ENCODE measurements at places on chromosomes 2 and 18.

- DNase-seq: no peak
Observed at GRCh38 chr2:148048475-148049221, 27.8 kb downstream of the MBD5 start.

- no peak for DNase-seq
Observed at GRCh38 chr2:105990624-105991023, 203.5 kb downstream of the UXS1 start.

- DNase-seq: no peak
Observed at GRCh38 chr2:120846406-120847095, 110.9 kb downstream of the GLI2 start.

- DNase-seq: no peak
Observed at GRCh38 chr2:15284614-15285013, 276.5 kb downstream of the NBAS start.

GRCh38 chr2:194867328-194867727, 789.7 kb upstream of the SLC39A10 start:
- DNase-seq: no peak

DNA sequence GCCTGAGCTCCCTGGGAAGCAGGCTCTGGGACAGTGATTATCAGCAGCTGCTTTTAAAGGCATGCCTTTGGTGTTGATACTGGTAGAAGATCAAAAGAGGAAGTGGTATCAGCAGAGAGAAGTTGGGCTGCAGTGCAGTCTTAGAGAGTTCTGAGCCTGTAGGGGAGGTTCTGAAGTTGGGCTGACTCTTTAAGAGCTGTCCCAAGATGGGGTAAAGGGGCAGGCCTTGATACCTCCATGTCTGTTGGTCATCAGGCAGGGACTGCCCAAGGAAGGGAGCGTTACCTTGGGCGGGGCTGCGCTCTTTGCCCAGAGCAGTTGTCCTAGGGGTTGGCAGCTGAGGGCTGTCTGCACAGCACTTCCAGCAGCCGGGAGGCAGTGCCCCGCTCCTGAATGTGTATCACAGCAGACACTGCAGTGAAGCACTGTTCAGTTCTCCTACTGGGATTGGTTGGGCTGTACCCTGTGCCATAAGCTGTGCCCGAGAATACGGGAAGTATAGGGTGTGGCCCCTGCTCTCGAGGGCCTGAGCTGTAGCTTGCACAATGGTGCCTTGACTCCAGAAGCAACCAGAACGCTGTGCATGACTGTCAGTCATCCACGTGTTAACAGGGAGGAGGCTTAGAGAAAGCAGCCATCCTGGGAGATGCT, 177.0 kb downstream of the CTIF start:
- DNase-seq: no peak

DNA sequence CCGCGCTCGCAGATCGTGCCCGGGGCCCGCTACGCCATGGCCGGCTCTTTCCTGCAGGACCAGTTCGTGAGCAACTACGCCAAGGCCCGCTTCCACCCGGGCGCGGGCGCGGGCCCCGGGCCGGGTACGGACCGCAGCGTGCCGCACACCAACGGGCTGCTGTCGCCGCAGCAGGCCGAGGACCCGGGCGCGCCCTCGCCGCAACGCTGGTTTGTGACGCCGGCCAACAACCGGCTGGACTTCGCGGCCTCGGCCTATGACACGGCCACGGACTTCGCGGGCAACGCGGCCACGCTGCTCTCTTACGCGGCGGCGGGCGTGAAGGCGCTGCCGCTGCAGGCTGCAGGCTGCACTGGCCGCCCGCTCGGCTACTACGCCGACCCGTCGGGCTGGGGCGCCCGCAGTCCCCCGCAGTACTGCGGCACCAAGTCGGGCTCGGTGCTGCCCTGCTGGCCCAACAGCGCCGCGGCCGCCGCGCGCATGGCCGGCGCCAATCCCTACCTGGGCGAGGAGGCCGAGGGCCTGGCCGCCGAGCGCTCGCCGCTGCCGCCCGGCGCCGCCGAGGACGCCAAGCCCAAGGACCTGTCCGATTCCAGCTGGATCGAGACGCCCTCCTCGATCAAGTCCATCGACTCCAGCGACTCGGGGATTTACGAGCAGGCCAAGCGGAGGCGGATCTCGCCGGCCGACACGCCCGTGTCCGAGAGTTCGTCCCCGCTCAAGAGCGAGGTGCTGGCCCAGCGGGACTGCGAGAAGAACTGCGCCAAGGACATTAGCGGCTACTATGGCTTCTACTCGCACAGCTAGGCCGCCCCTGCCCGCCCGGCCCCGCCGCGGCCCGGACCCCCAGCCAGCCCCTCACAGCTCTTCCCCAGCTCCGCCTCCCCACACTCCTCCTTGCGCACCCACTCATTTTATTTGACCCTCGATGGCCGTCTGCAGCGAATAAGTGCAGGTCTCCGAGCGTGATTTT, 7.6 kb downstream of the TBR1 start:
- DNase-seq: no peak

DNA sequence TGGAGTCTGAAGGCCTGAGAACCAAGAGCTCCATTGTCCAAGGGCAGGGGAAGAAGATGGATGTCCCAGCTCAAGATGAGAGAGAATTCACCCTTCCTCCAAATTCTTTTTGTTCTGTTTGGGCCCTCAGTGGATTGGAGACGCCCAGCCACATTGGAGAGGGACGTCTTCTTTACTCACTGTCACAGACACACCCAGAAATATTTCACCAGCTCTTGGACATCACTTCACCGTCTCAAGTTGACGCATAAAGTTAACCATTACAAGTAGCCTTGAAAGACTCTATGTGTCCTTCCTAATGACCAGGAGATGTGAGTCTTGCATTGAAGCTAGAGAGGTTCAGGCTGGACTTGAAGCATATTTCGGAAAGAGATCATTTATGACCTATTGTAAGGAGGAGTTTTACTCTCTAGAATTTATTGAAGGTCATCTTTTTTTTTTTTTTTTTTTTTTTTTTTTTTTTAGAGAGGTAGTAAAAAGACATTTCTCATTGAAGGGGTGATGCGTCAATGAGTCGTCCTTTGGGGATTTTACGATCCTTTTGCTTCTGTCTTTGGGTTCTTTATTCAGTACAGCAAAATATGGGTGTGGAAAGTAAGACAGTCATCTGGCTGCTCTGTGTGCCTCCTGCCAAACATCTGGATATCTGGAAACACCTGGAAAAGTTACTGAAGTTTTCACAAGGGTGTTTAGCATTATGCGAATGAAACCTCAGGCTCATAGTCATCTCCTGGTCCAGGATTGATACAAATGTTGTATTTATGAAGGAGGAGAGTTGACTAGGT, 118.1 kb downstream of the PRPF40A start:
- no peak for DNase-seq

DNA sequence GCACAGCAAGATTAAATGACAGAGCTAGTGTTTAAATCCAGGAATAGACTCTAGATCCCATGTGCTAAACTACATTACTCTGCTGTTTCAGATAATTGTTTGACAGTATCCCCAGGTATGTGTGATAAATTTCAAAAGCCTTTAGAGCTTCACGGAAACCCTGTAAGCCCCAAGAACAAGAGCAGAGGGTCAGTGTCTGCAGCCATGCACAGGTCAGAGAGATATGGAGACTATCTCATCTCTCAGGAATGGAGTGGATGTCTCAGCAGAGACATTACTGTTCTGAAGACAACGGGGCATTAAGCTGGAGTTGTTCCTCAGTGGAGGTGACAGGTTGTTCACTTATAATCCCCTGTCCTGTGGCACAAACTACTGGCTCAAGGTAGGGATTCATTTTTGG, 139.1 kb upstream of the FOSL2 start:
- DNase-seq: no peak

GRCh38 chr2:229779650-229780049, 65.3 kb upstream of the DNER start:
- no peak for DNase-seq

DNA sequence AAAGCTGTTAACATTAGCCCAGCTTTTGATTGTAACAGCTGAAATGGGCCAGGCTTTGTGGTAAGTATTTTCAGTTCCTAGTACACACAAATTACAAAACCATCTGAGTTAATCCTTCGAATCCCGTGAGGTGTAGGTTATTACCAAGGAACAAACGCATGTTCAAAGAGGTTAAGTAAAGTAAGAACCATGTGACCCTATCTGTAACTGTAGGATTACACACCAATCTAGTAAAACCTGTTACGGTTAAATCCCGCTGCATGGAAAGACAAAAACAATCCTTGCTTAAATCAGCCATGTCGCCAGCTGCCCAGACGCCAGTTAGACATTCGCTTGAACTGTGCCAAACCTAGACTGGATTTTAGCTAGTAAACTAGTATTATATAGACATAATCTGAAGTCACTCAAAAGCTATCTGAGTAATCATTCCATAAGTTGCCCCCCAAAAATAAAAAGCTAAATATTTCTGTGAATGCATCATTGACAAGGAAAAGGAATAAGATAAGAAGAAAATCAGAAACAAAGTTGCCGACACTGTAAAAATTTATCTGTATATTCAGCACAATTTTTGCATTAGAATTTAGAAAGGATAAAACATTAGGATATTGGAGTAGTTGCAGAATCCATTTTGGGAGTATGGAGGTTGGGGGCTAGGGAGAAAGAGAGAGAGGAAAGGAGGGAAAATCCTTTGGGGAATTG, 638.0 kb downstream of the CNTNAP5 start:
- no peak for DNase-seq

DNA sequence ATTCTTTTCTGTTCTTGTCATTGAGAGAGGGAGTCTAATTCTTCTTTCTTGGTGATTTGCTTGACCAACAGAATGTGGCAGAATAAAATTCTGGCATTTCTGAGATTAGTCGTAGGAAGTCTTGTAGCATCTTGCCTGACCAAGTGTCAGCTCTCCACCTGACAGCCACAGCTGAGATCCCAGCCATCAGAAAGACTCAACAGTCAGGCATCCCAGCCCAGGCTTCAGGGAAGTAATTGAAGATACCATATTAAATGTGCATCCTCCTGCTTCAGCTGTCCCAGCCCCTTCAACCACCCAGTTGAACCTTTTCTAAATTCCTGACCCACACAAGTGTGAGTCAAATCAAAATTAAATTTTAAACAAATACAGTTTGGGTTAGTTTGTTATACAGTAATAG, 208.3 kb downstream of the PIK3C3 start:
- DNase-seq: no peak

- no peak for DNase-seq
Observed at GRCh38 chr2:26251893-26252292, 7.2 kb downstream of the HADHB start.

DNA sequence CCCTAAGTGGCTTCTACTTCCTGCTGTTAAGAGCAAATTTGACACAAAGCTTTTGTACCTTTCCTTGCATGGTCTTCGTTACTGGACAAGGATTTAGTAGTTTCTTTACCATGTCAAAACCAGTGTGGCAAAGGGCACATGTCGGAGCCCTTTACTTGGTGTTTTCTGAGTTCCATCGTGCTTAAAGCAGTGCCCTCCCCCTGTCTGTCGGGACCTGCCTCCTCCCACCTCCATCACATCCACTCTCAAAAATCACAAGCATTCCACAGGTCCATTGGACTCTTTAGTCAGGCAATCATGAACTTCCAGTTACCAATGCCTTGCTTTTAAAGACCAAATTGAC, 763 bp downstream of the CCDC141 start:
- DNase-seq: no peak

GRCh38 chr2:189131991-189132390, 47.6 kb downstream of the COL5A2 start:
- DNase-seq: no peak

- no peak for DNase-seq
Observed at GRCh38 chr2:191899410-191899809, 52.5 kb upstream of the CAVIN2 start.
